ENCODE measurements at places on chromosomes 5 and 9.
A peak's percentile ranks its signal among the peaks of the same experiment; 100 is the strongest.

- DNase-seq, result no peak
These were observed 54.2 kb upstream of the DAPK1 start for GRCh38 chr9:87443461-87443860.

DNA sequence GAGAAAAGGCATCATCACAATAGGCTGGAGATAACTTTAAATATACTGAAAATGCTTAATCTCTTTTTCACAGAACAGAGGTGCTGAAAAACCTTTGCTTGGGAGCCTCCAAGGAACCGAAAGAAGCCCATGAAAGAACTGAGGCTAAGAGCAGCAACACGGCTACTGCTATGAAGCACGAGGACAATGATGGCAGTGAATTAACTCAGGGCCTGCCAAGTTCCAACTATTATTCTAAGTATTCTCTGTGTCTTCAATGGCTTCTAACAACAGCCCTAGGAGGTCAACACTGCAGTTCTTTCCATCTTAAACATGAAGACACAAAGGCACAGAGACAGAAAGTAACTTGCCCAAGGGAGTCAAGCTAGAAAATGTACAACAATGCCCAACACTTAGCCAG, 293.0 kb upstream of the DAP start:
- DNase-seq, result no peak

GRCh38 chr9:98191181-98191608, 1.2 kb downstream of the CORO2A start:
- peak; percentile 70 for DNase-seq

GRCh38 chr5:76689321-76690036, 26.4 kb upstream of the F2R start:
- no peak for DNase-seq

- peak; percentile 17 for DNase-seq
These were observed 62.0 kb downstream of the GAPVD1 start for GRCh38 chr9:125323615-125324014.

GRCh38 chr9:37311938-37312708, 110.4 kb upstream of the GRHPR start:
- DNase-seq, result peak; percentile 85

All from osteoblast (primary cell).